Astrocyte of the cerebellum (primary cell): ENCODE measurements at places on chromosomes 2 and 18.

- DNase-seq: no peak
These were observed 90.1 kb downstream of the TCF4 start for GRCh38 chr18:55497825-55498403.

DNA sequence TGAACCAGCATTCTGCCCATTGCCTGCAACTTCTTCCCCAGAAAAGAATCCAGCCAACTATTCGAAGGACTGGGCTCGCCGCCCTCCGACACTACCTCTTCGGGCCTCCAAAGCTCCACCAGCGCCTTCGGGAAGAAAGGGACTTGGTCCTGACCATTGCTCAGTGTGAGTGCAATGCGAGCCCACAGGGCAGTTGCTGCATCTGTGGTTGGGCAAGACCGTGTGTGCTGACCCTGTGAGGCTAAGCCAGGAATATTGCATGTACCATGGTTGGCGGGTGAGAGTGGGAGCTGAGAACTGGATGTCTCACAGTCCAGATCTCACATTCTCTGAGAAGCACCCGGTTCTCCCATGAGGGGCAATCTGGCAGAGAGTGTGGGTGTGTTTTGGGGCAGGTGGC, 16.5 kb downstream of the ELMOD3 start:
- no peak for DNase-seq

DNA sequence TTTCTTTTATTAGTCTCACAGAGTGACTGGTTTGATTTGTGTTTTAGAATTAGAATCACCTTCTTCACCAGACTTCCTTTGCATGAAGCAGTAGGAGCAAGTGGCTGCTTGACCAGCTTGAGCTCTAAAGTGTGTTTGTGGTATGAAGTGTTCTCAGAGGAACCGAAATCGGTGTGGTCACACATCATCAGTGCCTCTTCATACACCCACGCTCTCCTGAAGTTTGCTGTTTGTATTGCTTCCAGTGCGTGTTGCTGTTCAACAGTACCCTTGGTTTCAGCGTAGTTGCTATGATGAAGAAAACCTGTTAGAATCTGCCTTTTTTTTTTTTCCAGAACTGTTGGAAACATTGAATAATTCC, 77.9 kb downstream of the LIMS1 start:
- no peak for DNase-seq

DNA sequence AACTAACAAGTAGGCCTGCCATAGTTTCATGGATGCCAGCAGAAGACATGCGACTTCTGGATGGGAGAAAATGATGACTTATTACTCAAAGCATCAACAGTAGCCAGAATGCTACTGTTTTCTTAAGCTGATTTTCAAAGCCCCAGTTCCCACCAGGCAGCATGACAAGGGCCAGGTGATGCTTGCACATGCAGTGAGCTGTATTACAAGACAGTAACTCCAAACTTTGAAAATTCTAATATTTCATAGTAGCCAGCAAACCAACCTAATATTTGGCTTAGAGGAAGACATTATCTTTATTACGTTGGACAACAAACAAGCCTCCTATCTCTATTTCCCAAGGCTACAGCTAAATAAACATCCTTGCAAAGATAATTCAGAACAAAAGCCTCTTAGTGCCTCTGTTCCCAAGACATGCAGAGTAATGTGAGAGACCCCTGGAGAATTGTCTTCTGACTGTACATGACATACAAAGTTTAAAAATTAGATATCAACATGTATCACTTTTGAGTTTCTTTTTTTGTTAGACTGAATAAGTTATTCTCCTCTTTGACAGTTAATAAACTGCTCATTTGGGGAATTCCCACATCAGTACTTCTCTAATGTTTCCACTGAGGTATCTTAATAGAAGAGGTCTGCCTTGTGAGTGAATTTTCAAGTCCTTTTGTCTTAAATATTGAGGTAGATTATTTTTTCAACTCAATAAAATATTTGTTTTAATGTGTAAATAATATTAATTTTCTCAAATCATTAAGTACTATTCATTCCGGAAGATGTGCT, 367.6 kb upstream of the CWC22 start:
- no peak for DNase-seq

DNA sequence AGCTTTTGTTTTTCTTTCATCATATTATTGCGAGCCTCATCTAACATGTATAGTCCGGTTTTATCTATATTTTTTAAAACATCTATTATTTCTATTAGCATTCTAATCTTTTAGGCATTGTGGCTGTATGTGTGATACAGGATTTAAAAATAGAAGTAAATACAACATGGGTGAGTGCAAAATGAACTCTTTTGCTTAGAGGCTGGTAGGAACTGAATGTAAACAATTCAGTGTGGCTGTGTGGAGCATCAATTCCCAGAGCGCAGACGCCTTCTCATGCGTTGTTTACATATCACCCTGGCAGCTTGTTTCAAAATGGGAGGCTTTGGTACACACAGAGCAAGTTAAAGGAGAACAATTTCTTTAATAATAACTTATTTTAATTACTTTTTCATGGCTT, 836 bp downstream of the DTNA start:
- DNase-seq: peak; percentile 33

GRCh38 chr2:27830656-27831055, 59.1 kb downstream of the MRPL33 start:
- no peak for DNase-seq

DNA sequence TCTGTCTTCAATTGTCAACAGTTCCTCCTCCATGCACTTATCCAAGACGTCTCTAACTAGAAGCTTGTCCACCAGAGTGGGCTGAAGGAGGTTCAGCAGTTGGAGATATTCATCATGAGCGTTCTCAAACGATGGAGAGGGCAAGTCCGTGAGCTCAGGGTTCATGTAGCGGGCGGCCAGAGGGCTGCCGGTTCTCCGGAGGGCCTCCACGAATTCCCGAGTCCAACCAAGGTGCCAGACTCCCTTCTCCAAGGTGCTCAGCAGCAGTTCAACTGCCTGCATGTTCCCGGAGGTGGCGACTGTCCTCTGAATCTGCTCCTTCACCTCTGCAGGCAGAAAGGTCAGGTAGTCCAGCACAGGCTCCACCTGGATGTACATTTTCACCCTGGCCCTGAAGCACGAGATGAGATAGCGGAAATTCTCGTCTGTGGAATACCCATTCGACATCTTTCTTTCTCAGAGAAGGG, 590 bp downstream of the IFIH1 start:
- DNase-seq: no peak

- DNase-seq: no peak
These were observed 33.5 kb upstream of the SPRED2 start for GRCh38 chr2:65465857-65466256.

DNA sequence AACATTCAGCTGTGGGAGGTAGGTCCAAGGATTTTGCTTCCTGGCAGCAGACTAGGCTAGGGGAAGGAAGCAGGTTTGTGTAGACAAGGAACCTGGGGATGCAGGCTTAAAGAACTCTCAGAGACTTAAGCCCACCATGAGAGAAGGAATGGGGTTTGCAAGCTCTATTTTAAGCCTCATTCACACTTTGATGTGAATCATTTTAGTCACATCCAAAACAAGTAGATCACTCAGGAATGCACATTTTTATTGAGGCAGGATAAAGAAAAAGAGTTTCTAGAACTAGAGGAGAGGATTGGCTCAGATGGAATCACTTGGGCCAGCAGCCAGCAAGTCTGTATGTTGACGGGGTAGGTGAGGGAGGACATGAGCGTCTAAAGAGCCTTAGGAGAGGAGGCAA, 3.3 kb upstream of the NAPG start:
- DNase-seq: no peak

DNA sequence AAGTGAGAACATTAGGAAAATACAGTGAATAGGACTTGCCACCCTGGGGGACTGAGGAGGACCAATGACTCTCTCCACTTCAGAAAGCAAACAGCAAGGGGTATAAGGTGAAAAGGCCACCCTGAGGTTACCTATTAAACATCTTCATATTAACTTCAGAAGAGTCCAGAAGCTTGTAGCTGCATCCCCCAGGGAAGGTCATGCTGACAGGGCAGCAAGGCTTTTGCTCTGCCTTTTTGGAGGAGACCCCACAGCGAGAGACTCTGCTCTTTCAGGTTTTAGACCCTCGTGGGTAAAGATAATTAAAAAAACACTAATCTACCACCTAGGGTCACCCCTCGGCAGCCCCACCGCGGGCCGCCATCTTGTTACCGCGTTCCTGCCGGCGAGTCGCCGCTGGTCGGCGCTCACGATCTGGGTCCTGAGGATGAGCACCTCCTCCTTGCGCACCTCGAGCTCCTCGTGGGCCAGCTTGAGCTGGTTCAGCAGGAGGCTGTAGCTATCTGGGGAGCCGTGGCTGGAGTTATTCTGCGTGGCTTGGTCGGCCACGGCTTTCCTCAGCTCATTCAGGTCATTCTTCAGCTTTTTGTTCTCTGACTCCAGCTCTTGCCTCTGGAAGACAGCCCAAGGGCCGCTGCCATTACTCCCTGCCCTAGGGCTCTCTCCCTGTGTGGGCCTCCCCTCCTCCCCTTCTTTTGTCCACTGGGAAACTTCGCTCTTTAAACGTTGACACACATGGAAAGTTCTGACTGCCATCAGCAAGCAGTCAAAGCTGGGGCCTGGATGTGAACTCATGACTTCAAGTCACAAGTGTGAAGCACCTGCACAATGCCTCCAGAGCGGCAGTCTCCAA, 50.7 kb upstream of the ACAA2 start:
- DNase-seq: no peak

DNA sequence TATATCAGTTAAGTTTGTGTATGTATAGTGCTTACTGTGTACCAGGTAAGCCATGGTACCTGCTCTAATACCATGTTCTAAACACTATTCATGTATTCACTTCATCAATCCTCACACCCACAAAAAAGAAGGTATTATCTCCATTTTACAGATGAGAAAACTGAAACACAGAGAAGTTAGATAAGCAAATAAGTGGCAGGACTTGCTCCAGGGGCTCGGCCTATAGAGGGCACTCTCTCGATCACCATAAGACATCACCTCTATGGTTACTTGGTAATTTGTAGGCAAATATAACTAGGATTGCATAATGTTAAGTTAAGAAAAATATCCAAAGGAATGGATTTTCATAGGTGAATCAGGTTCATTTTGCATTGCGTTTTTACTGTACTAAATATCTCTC, 118.1 kb upstream of the FN1 start:
- DNase-seq: no peak

- no peak for DNase-seq
These were observed 265.1 kb downstream of the NOL4 start for GRCh38 chr18:33959609-33960008.

DNA sequence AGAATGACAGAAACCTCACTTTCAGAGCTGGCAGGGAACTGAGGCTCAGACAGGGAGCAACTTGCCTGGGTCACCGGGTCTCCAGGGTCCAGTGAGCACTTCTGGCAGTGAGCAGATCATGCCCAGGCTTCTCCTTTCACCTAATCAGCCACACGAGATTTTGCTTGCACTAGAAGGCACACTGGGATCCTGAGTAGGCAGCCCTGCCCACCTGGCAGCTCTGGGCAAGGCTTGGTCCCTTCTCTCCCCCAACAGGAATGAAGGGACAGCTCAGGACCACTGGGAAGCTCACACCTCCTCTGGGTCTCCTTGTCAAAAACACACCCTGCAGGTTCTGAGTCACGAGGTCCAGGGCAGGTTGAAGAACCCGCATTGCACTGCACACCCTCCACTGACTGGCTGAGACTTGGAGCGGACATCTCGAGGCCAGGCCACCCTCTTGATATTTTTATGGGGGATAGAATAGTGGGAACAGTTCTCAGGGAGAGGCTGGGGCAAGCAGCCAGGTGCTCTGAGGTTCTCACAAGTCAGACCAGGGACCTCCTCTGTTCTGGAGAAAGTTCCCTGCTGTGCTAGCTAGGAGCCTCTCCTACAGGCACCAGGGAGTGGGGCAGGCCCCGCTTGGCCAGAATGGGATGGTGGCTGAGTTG, 5.7 kb downstream of the MAL start:
- no peak for DNase-seq

GRCh38 chr2:66547887-66548286, 113.0 kb downstream of the MEIS1 start:
- no peak for DNase-seq

- peak; percentile 12 for DNase-seq
These were observed 58.1 kb downstream of the MAP3K19 start for GRCh38 chr2:134988994-134989605.

GRCh38 chr2:13227578-13227977, 510.8 kb downstream of the TRIB2 start:
- no peak for DNase-seq

DNA sequence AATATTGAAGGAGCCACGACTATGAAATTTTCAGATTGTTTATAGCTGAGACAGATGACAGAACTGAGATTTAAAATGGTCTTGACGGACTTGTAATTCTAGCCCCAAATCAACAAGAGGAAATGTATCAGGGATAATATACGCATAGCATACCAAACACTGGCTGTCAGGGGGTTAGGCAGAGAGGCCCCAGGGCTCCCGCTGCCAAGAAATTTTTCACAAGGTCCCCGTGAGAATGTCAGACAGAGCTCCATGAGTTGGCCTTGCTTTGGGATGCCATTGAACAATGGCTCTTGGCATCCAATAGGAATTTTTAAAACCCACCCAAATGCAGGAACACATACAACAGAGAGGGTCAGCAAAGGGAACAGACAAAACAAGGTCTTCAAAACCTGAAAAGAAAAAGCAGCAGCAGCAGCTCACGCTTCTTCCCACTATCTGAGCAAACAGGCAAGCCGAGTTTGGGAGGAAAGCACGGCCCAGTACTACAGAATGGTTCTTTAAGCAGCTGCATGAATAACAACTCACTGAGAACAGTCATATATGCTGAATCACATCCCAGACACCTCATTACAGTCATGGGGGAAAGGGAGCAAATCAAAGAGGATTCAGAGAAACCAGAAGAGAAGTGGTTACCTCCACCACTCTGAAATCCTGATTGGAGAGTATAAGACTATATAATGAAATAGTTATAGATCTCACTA, 445.6 kb downstream of the RND3 start:
- no peak for DNase-seq

DNA sequence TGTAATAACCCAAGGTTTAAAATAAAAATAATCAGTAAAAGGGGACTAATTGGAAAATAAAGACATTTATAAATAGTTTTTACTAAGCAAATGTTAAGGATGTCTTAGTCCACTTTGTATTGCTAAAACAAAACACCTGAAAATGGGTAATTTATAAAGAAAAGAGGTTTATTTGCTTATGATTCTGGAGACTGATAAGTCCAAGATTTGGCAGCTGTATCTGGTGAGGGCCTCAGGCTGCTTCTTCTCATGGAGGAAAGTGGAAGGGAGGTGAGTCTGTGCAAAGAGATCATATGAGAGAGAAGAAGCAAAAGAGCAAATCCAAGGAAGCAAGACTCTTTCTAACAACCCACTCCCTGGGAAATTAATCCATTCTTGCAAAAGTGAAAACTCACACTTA, 299.5 kb downstream of the DSC3 start:
- no peak for DNase-seq

- DNase-seq: no peak
These were observed 139.4 kb downstream of the WDSUB1 start for GRCh38 chr2:159146996-159147666.

- DNase-seq: no peak
These were observed 47.2 kb upstream of the XPO1 start for GRCh38 chr2:61585383-61585782.

- no peak for DNase-seq
These were observed 209.2 kb upstream of the SMAD2 start for GRCh38 chr18:48139431-48140347.

- DNase-seq: no peak
These were observed 25.4 kb upstream of the OTOF start for GRCh38 chr2:26503231-26503880.

GRCh38 chr2:145777297-145777696, 1257.4 kb upstream of the ZEB2 start:
- no peak for DNase-seq

GRCh38 chr2:41141146-41141791, 689.4 kb upstream of the SLC8A1 start:
- DNase-seq: no peak
